Left colon (tissue), 2 donors: ENCODE measurements at places on chromosomes 3 and 15. TPM values are rescaled to one million over a fixed set of nuclear protein-coding genes. Genes with fewer than 3 reads are reported as not detected.

Gene SNX1
- 103 TPM for total RNA-seq

DNA sequence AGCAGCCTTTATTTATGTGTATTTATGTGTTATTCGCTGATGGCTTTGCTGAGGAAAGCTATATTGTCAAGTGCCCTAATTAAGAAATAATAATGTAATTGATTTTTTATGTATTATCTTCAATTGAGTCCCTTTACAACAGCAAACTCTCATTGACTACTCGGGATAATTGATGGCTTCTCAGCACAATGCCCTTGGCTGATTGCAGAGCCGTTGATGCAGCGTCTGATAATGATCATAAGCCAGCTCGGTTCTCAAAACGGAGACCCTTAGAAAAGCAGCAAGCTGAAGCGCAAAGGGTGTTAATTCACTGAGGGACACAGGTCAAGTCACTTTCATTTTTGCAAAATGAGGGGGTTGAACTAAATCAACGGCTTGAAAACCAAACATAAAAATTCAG is 357.1 kb upstream of the KCNH8 start:
- DNase-seq: no peak

DNA sequence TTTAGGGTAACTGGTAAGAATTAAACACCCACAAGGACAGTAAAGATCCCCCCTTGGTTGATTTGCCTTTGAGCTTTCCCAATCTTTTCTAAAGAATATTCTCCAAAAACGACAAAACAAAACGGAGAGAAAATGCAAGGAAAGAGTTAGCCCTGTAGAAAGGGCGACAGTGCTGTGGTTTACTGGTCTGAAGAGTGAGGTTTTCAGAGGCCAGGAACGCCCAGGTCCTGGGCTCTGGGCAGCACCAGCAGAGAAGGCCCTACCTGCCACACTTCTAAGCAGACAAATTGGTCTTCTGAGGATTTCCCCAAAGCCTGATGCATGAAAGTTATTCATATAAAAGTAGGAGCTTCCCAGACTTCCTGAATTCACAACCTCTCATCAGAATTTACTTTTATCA is 119.3 kb downstream of the KCNMB2 start:
- DNase-seq: no peak

GRCh38 chr3:194714564-194714963 is 28.9 kb downstream of the FAM43A start:
- no peak for DNase-seq

Gene FSTL1
- total RNA-seq: 61.7 TPM

GRCh38 chr3:162769564-162769963 is 1273.0 kb downstream of the OTOL1 start:
- no peak for DNase-seq
